Activated naive CD8-positive, alpha-beta T cell treated with anti-CD3 and anti-CD28 coated beads, Interleukin-2, amount 50 U/mL, for 24 hours (primary cell): ENCODE measurements at places on chromosomes 4 and X.

DNA sequence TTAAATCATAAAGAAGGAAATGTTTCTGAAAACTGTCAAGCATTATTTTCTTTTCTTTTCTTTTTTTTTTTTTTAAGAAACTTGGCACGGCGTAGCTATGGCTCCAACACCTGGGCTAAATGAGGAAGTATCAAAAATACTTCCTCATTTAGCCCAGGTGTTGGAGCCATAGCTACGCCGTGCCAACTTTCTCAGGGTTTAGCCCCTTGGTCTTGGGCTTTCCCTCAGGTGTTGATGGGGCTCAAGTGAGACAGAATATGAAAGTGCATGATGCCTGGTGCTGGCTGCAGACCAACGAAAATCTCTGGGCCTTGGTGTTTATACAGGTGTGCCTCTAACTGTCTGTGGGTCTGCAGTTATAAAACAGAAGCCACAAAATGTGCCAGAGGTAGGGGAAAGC lies 132.7 kb downstream of the ARHGAP24 start:
- H3K27me3 ChIP-seq: no peaks in the 10 kb centered on the region
- H3K36me3 ChIP-seq: no peaks in the 10 kb centered on the region
- DNase-seq: no peak
- H3K27ac ChIP-seq: no peak overlapping the region
- H3K4me1 ChIP-seq: peaks cover 14% of the 10 kb centered on the region

GRCh38 chrX:111445485-111445884 lies 33.5 kb upstream of the DCX start:
- peaks cover 10% of the 10 kb centered on the region for H3K27me3 ChIP-seq
- H3K27ac ChIP-seq: no peak overlapping the region
- H3K4me3 ChIP-seq: no peak overlapping the region
- no peaks in the 10 kb centered on the region for H3K36me3 ChIP-seq
- H3K4me1 ChIP-seq: no peaks in the 10 kb centered on the region
- no peak for DNase-seq

DNA sequence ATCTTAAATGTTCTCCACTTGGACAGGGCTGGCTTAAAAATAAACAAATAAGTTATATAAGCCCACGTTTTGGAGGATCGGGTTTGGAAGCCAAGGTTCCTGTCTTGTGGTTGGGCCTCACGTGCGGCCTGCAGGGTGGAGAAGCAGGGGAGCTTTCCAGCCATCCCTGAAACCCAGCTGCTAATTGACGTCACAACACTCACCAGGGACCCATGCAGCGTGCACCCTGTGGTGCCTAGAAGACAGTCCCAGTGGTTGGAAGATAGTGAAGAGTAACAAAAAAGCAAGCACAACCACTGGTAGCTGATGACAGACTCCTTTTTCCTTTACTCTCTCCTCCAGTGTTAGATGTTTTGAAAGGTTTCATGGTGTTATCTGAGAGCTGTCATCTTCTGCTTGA lies 142.0 kb upstream of the RBPJ start:
- peak overlapping the region; percentile 24 for H3K27ac ChIP-seq
- no peak overlapping the region for H3K4me3 ChIP-seq
- peaks cover 30% of the 10 kb centered on the region for H3K4me1 ChIP-seq
- no peaks in the 10 kb centered on the region for H3K36me3 ChIP-seq
- DNase-seq: no peak
- no peaks in the 10 kb centered on the region for H3K27me3 ChIP-seq

DNA sequence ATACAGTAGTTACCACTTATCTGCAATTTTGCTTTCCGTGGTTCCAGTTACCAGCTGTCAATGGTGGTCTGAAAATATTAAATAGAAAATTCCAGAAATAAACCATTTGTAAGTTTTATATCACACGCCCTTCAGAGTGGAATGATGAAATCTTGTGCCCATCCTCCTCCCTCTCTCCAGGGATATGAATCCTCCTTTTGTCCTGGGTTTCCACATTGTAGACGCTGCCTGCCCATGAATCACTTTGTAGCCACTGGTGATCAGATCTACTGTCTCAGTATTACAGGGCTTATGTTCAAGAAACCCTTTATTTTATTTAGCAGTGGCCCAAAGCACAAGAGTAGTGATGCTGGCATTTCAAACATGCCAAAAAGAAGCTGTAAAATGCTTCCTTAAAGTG lies 198.6 kb downstream of the KCNIP4 start:
- no peak for DNase-seq
- H3K4me1 ChIP-seq: no peaks in the 10 kb centered on the region
- H3K27me3 ChIP-seq: no peaks in the 10 kb centered on the region
- no peaks in the 10 kb centered on the region for H3K36me3 ChIP-seq
- no peak overlapping the region for H3K27ac ChIP-seq
- H3K4me3 ChIP-seq: no peak overlapping the region

DNA sequence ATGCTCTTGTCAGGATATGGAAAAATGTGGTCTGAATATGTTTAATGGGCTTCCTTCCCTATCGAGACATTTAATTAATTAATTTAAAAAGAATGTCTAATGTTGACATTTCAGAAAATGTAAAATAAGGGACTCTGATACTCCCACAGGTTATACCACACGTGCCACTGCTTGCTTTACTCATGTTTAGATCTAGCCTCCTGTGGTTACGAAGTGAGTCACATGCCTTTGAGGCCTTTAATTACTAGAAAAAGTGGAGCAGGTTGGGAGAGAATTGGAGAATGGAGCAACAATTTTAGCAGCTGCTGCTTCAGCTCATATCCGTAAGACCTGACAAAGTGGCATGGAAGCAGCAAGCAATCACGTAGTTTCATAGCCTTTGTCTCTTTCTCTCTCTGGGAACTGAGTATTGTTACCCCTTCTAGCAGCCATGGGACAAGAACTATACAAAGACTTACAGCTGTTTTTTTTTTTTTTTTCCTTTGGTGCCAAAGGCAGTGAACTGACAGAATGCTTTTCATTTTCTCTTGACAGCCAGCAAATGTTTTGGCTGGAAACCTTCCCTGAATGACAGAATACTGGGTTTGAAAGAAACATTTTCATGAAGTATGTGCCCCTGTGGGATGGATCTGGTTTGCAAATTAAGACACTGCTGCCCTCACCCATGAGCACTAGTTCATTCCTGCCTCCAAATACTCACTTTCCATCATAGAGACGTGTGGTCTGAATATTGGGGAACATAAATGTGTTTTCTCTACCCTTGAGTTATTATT lies 355.1 kb upstream of the PABPC5 start:
- no peaks in the 10 kb centered on the region for H3K36me3 ChIP-seq
- H3K4me1 ChIP-seq: no peaks in the 10 kb centered on the region
- no peak for DNase-seq
- no peak overlapping the region for H3K4me3 ChIP-seq

- H3K36me3 ChIP-seq: no peaks in the 10 kb centered on the region
- peaks cover 27% of the 10 kb centered on the region for H3K4me1 ChIP-seq
- no peaks in the 10 kb centered on the region for H3K27me3 ChIP-seq
- no peak for DNase-seq
- no peak overlapping the region for H3K4me3 ChIP-seq
- no peak overlapping the region for H3K27ac ChIP-seq
Observed at GRCh38 chrX:150548684-150549083, 19.7 kb upstream of the MTM1 start.

DNA sequence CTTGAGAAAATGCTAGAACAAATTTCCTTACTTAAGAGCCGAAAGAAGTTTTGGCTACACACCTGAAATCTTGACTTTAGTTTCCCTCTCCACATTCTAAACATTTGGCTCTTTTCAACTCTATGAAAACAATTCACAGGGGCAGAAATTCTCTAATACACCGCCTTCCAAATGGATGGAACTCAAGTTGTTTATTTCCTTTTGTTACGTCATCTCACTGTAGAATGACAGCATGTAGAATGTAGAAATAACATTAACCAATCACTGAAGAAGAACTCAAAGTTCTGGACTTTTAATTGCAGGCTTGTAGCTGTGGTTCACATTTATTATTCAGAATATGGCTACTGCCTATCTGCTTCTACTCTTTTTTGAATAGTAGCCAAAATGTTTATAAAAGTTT lies 1.9 kb downstream of the DMP1 start:
- no peak for DNase-seq
- H3K4me3 ChIP-seq: no peak overlapping the region
- H3K27ac ChIP-seq: no peak overlapping the region
- no peaks in the 10 kb centered on the region for H3K4me1 ChIP-seq
- no peaks in the 10 kb centered on the region for H3K27me3 ChIP-seq

DNA sequence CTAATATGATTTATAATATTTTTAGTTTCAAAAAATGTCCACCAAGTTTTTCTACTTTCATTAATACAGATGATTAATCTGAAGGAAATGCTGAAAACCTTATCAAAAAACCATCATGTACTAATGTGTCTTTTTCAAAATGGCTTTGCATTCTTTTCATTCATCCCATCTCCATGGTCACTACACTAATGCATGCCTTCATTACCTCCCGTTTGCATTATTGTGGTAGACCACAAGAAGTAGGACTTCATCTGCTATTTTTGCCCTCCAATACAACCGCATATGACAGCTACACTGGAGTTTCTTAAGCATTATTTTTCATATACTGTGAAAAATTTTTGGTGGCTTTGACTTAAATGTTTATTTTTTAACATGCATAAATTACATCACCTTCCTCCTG lies 37.9 kb upstream of the FSTL5 start:
- no peaks in the 10 kb centered on the region for H3K4me1 ChIP-seq
- no peaks in the 10 kb centered on the region for H3K27me3 ChIP-seq
- no peak overlapping the region for H3K4me3 ChIP-seq
- H3K27ac ChIP-seq: no peak overlapping the region
- DNase-seq: no peak

DNA sequence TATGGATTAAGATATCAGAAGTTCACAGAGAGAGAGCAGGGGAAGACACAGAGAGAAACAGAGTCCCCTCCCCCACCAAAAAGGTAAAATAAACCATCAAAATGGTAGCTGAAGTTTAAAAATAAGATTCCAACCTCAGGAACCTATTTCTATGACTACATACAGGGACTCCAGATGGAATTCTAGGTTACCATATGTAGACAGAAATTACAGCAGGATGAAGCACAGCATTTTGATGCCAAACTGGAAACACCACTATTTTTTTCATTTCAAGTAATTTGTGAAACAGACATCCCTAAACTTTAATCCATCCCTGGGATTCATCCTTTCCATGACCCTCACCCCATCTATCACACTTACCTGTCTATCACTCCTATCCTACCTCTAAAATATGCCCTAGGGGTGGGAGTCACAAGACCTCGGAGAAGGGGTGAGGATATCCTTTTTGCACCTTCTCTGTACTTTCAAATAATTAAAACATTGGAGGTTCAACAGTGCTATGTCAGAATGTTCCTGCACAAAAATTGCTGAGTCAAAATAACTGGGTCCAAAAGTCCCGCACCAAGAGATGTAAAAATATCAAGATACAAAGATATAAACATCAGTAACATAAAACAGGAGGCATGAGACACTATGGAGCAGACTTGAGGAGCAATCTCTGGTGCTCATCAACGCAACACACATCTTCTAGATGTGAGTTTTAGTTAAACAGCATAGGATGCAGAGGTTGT lies 344.5 kb upstream of the RASGEF1B start:
- peaks cover 20% of the 10 kb centered on the region for H3K27me3 ChIP-seq
- H3K4me1 ChIP-seq: no peaks in the 10 kb centered on the region
- H3K36me3 ChIP-seq: no peaks in the 10 kb centered on the region
- no peak overlapping the region for H3K4me3 ChIP-seq
- H3K27ac ChIP-seq: no peak overlapping the region

GRCh38 chr4:155305619-155306018 lies 71.1 kb downstream of the MAP9 start:
- no peaks in the 10 kb centered on the region for H3K36me3 ChIP-seq
- H3K27ac ChIP-seq: no peak overlapping the region
- H3K4me3 ChIP-seq: no peak overlapping the region
- H3K27me3 ChIP-seq: peaks cover 1% of the 10 kb centered on the region

DNA sequence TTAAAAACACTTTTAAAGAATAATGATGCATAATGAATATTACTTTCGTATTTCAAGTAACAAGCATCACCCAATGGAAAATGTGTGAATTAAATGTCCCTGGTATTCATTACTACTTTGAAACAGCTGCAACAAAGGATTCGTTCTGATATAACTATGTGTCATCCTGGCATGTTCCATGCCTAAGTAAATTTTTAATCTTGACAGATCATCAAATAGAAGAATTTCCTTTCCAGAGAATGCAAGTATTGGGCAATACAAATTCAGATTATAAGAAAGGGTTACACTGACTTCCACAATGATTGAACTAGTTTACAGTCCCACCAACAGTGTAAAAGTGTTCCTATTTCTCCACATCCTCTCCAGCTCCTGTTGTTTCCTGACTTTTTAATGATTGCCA lies 105.3 kb downstream of the SPCS3 start:
- no peaks in the 10 kb centered on the region for H3K4me1 ChIP-seq
- no peak for DNase-seq
- H3K27ac ChIP-seq: no peak overlapping the region
- no peaks in the 10 kb centered on the region for H3K27me3 ChIP-seq
- no peaks in the 10 kb centered on the region for H3K36me3 ChIP-seq
- no peak overlapping the region for H3K4me3 ChIP-seq

- no peaks in the 10 kb centered on the region for H3K27me3 ChIP-seq
- H3K4me3 ChIP-seq: no peak overlapping the region
- H3K36me3 ChIP-seq: no peaks in the 10 kb centered on the region
- no peak overlapping the region for H3K27ac ChIP-seq
- DNase-seq: no peak
Observed at GRCh38 chr4:183599690-183600089, 59.3 kb downstream of the RWDD4 start.
